Activated CD4-positive, alpha-beta memory T cell treated with anti-CD3 and anti-CD28 coated beads for 36 hours (primary cell): ENCODE measurements at places on chromosomes 3 and 15. TPM values are rescaled to one million over a fixed set of nuclear protein-coding genes. Genes with fewer than 3 reads are reported as not detected.
A peak's percentile ranks its signal among the peaks of the same experiment; 100 is the strongest.

GRCh38 chr3:28940530-28940929 is 340.3 kb upstream of the RBMS3 start:
- no peak for DNase-seq

HDGFL3 gene
- total RNA-seq, result 7.1 TPM

CCDC80 gene
- total RNA-seq, result not detected

XIRP1 gene
- total RNA-seq, result 1.6 TPM

GRCh38 chr3:27589795-27590194 is 105.6 kb upstream of the SLC4A7 start:
- DNase-seq, result no peak

DNA sequence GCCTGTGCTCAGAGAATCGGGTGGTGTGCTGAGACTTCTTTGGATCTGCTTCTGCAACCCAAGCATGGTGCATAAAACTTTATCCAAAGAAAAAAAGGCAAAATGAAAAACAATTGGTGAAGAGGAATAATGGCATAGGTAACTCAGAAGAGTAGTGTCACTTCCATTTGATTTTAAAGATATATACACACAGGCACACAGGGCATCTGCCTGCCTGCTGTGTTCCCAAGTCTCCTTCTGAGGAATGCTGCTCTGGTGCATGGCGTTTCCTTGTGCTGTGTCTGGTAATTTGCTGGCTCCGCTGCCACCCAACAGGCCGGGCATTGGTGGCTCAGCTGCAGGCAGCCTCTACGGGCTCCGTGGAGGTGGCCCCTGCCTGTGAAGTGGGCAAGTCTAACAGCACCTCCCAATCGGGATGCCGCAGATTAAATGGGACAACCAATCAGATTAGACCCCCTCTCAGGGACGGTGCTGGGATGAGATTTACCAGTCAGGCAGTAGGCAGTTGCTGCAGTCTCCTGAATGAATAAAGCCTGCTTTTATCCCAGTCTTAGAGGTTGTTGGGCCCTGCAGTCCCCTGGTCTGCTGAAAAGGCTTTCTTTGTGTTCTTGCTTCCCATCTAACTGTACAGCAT is 253.7 kb upstream of the RASGRP1 start:
- no peak for DNase-seq

DNA sequence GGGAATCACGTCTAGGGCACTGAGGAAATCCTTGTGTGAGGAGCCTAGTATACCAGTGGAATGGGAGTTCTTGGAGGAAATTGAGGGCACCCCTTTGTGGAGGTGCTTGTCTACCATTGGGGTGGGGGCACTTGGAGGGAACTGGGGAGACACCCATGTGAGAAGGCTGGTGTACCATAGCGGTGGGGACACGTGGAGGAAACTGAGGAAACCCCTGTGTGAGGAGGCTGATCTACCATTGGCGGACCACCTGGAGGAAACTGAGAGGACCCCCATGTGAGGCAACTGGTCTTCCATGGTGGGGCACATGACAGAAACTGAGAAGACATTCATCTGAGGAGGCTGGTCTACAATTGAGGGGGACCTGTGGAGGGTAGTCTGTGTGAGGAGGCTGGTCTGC is 164.5 kb downstream of the FBLN2 start:
- no peak for DNase-seq

DNA sequence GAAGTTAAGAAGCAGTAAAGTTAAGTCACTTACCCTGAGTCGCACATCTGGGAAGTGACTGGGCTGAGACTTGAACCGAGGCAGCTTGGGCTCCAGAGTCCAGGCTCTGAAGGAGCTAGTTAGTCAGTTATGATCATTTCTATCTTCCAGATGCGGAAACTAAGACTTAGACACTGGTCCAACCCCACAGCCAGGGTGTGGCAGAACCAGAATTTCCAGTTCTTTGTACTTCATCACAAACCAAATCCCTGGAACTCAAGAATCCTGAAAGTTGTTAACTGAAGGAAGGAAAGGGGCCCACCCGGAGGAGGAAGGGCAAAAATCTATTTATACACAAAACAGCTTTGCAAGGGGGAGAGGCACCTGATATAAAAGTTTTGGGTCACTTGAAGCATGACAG is 389.9 kb downstream of the SHQ1 start:
- DNase-seq, result no peak

AAGAB gene
- 52.3 TPM for total RNA-seq

SERPINI2 gene
- not detected for total RNA-seq

GRCh38 chr3:184629555-184630160 is 68.1 kb downstream of the EPHB3 start:
- no peak for DNase-seq

NPTN gene
- total RNA-seq, result 46.7 TPM

- DNase-seq, result no peak
These were observed 129.7 kb upstream of the THBS1 start for GRCh38 chr15:39451121-39451688.

NT5DC2 gene
- total RNA-seq, result 49.5 TPM

SYNPR gene
- total RNA-seq, result not detected

MKRN2 gene
- 28.5 TPM for total RNA-seq

DNA sequence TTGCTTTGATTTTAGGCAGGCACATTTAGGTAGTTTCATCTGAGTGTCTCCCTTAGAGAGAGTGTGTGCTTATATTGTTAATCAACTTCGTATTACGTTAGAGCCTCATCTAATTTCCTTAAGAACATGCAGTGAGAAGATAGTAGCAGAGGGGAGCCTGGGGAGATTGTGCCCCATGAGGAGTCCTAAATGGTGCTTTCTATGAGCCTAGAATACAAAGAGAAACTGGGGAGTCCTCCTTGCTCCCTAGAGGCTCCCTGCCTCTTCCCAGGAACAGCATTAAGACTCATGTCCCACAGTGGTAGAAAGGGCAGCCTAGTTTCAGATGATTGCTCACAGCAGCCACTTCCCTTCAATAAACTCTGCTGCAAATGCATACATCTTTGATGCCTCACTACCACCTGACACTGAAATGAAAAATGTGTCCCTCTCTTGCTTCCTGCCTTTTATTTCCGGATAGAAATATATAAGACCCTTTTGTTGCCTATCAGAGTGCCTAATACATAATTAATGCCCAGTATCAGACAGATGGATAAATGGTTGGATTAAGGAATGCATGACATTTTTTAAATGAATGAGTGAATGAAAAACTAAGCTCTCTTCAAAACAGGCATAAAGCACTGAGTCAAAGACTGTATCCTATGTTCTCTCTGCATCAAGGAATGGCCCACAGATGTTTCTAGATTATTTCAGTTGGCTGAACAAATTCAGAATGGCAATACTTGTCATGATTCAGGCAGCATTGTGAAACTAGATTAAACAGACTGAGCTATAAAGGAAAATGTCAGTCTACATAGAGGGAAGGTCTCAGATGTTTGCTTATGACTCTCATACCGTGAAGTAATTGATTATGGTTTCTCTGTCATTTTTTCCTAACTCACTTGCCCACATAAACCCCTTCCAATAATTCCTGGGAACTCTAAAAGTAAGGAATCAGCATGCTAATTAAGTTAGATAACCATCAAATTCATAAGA is 362.1 kb downstream of the LRRC3B start:
- no peak for DNase-seq

DNA sequence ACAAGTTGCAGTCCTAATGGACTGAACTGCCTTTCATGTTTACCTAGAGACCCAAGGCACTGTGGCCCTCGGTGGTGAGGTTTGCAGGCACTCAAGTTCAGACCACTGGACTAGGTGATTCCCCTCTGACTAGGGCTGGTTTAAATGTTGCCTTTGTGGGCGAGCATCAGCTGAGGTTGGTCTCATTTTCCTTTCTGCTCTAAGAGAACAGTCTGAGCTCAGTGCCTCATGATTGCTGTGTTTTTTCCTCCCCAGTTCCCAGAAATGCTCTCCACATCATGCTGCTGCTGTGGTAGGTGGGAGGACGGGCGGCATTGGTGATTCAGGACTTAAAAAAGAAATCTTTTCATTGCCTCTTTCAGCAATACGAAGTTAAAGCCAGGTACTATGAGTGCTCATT is 237.2 kb downstream of the MBNL1 start:
- peak; percentile 71 for DNase-seq

DNA sequence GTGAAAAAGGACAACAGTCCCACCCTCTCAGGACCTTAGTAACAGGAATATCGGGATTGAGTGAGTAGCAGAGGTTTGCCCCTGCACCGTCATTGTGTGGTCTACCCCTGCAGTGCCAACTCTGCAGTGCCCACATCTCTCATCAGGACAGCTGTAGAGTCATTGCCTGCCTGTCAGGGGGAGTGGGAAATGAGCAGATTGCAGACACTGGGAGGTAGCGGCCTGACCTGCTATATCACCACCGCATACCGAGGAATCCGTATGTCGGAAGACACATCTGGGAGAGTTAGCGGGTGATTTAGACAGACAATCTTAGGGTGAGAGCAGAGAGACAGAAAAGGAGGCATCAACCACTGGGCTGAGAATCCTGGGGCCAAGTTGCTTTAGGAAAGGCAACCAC is 218.1 kb downstream of the EPHB1 start:
- no peak for DNase-seq

DNA sequence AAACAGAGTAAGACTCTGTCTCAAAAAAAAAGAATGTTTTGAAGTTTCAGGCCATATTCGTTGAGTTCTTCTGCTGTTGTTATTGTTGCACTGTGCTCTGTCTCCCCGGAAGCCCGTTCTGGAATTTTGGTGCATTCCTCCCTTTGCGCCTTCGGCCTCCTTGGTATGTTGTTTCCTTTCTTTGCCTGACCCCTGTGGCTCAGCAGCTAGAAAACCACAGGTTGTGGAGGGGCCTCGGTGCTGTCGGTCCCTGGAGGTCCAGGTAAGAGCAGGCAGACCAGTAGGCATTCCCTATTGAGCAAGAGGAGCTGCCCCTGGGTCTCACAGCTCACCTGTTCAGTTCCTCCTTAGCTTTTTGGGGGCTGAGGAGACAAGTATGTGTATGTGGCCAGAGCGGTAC is 51.0 kb upstream of the DLG1 start:
- no peak for DNase-seq

DNA sequence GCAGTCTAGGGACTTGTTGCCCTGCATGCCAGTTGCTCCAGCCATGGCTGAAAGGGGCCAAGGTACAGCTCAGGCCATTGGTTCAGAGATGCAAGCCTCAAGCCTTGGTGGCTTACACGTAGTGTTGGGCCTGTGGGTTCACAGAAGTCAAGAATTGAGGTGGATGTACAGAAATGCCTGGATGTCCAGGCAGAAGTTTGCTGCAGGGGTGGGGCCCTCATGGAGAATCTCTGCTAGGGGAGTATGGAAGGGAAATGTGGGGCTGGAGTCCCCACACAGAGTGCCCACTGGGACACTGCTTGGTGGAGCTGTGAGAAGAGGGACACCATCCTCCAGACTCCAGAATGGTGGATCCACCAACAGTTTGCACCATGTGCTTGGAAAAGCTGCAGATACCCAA is 10.6 kb upstream of the B3GNT5 start:
- DNase-seq, result no peak

DNA sequence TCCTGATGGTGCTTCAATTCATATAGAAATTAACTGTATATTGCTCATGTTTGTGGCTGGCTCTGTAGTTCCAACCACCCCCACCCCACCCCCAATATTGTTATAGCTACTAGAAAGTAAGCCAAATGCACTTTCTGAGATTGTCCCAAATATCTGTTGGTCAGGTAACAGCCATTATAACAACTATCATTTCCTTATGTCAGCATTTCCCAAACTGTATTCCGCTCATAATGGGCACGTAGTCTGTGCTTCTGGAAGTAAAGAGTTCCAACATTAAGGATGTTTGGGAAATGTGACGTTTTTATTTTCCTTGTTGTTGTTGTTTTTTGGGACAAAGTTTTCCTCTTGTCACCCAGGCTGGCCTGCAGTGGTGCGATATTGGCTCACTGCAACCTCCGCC is 12.2 kb upstream of the TBL1XR1 start:
- DNase-seq, result no peak

STRC gene
- total RNA-seq, result 0.57 TPM

CCDC33 gene
- not detected for total RNA-seq

DNA sequence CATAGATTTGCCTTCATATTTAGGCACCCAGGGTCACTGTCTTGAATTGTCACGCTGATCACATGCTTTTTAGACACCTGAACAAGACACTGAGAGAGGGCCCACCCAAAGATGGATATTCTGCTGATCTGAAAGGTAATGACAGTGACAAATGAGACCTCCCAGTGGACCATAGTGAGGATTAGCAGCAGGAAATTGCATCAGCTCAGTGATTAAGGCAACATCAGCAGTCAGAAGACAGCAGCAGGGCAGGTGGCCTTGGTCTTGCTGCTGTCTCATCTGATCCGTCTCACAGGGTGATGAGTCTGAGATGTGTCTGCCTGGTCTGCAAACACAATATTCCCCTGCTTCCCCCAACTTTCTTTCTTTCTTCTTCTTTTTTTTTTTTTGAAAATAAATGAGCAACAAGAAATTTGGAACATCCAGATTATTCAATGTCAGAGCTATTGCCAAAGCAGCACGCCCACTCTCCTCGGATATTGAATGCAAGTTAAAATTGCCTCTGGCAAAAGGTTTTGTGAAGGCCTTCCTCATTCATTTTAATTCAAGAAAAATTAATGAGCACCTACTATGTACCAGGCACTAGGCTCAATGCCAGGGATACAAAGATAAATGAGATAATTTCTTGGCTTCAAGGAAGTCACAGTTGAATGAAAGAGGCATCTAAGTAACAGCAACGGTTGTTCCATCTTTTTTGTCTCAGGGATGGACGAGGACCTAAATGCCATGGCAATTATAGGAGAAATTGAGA is 14.1 kb downstream of the OTOL1 start:
- DNase-seq, result no peak

ACP3 gene
- not detected for total RNA-seq
